Stimulated activated CD4-positive, alpha-beta T cell treated with anti-CD3 and anti-CD28 coated beads, Interleukin-1b, Interleukin-23, amount 100 ng/mL, for 1 hour (primary cell): ENCODE measurements at places on chromosomes 7 and 10.

DNA sequence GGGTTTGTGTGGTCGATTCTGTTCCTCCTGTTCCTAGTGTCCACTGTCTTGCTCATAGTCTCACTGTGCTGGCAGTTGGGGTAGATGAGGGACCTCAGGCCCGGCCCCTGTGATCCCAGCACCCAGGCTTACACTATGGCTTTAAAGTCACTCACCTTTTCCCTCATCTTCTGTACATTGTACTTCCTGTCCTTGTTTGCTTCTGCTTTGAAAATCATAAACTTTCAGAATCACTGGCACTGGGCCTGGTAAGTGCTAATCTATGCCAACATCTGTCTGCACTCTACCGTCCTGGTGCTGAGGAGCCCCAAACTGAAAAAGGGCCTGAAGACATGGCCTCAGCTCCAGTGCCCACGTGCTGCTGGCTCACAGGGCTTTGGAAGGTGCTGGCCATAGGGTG is 5.7 kb upstream of the TAS2R60 start:
- DNase-seq, result no peak

DNA sequence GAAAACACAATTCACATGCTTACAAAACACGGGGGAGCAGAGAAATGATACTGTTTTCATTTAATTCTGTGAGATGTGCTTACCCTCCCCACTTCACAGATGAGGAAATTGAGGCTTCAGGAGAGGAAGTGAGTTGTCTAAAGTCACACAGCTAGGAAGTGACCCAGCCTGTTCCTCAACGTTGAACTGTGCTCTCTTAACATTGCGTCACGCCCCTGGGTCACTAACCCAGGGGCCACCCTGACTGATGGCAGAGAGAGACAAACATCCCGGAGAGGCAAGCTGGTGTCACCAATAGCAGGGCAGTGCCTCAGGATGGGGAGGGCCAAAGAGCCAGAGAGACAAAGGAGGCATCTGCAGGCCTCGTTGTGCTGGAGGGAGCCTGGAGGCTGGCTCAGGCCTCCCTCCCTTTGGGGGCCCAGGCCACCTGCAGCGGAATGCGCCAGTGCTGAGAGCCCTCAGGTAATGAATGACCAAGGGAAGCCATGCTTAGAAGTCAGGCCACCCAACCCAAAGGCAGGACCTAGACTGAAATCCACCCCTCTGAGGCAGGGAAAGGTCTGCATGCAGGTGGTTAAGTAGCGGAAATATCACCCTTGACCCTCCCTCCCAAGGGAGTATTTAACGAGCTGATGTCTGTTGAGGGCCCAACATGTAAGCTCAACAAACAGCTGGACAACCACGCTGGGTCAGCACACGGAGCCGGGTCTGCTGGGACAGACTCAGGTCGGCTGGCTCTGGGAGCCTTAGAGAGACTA is 81.3 kb downstream of the C10orf105 start:
- DNase-seq, result no peak

- DNase-seq, result no peak
Observed at GRCh38 chr7:142560166-142560565, 189.1 kb upstream of the PRSS1 start.

DNA sequence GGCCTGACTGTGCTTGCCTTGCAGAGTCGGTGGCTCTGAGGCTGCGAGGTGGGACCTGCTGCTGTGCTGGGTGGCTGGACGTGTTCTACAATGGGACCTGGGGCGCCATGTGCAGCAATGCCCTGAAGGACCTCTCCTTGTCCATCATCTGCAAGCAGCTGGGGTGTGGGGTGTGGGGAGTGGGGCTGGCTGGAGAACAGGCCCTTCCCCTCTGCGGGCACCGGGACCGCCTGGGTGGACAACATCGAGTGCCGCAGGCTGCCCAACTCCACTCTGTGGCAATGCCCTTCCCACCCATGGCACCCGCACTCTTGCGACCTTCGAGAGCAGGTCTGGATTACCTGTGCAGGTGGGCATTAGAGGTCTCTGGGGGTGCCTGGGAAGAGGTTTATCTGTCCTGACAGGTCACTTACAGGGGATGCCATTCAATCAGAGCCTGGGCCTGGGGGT is 10.9 kb downstream of the SCART1 start:
- no peak for DNase-seq

- DNase-seq, result no peak
Observed at GRCh38 chr10:50653758-50654157, 30.0 kb upstream of the SGMS1 start.

DNA sequence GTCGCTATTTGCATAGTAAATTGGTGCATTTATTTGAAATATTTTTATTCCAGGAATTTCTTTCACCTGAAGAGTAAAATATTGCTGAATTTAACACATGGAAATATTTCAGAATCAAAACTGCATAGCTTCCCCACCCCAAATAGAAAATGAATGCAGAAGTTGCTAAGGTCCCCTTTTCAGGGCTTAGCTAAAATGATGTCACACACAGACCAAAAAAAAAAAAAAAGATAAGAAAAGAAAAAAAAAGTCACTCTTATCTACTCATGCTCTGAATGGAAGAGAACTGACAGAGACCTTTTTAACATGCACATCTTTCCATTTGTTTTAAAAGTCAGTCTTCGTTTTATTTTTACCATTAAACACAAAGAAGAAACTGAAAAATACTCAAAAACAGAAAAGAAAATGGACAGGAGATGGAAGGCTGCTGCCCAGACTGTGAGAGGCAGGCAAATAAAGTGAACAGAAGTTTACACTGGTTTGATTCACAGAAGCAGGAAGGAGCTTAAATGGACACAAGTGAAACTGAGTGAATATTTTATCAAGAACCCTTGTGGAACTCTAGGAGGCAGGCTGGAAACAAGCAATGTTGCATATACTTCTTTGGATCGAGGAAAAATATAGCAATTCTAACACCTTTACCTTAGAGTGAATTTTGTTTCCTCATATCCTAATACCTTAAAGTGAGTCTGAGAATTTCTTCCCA is 32.0 kb downstream of the PSMC2 start:
- DNase-seq, result no peak

DNA sequence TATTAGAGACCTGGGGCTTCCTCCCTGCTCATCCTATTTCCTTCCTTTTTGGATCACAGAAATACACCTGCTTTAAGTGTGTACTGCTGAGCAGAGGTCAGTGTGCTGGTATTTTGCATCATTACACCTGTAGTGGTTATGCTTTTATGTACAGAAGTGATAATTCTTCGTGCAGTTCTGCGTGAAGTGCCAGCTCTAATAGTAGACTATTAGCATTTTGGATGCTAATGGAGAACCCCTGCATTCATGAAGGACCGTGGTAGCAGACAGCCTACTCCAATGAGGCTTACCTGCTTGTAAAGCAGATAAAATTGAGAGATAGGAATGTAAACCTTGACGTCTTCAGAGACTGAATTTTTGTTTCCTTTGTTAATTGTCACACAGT is 114.3 kb downstream of the CDK14 start:
- DNase-seq, result no peak

DNA sequence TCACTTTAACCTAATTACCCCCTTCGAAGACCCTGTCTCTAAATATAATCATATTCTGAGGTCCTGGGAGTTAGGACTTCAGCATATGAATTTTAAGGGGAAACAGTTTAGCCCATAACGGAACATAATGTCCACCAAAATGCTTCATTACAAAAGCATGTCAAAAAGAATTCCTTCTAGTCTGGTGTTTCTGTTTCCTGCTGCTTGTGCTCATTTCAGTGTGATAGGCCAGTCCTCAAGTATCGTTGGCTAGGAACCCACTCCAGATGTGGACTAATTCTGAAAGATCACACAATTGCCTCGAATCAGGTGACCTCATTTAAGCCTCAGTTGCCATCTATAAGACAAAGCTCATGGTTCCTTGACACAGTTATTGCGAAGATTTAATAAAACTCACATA is 29.6 kb downstream of the INPP5F start:
- DNase-seq, result no peak

DNA sequence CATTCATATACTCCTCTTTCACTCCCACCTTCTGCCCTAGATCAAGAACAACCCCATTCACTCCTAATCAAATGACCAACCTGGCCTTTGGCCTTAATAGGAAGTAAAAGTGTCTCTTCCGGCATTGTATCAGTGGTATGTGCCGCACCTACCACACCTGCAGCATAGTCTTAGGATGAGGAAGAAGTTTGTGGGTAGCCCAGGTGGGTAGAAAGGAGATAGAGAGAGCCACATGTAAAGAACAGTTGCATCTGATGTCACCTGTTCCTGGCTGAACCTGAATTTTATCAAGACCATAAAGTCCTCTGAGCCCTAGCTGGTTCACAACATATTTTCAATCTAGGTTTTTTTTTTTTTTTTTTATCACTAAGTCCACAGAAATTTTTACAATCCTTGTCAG is 55.5 kb upstream of the PTPN12 start:
- no peak for DNase-seq

GRCh38 chr7:157077986-157078644 is 60.6 kb upstream of the UBE3C start:
- no peak for DNase-seq

DNA sequence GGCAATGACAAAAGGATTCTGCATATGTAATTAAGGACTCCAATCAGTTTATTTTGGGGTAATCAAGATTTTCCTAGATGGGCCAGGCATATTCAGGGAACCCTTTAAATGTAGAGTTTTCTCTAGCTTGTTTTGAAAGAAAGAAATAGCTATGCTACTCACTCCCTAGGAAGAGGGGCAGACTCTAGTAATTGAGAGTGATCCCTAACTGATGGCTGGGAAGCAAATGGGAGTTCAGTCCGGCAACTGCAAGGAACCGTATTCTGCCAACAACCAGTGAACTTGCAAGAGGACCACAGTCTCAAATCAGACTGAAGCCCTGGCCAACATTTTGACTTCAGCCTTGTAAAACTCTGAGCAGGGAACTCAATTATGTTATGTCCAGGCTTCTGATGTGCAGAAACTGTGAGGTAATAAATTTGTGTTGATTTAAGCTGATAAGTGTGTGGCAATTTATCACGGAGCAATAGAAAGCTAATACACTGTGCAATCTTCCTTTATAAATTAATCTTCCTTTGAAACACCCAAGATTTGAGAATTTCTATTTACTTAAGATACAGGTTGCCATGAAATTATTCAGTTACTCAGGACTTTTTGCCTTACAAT is 14.0 kb downstream of the AOAH start:
- DNase-seq, result no peak

- DNase-seq, result no peak
Observed at GRCh38 chr10:126930131-126930882, 25.1 kb downstream of the DOCK1 start.

- DNase-seq, result no peak
Observed at GRCh38 chr10:113756940-113757543, 5.6 kb downstream of the PLEKHS1 start.

- DNase-seq, result no peak
Observed at GRCh38 chr10:1343176-1343575, 287.0 kb downstream of the WDR37 start.

DNA sequence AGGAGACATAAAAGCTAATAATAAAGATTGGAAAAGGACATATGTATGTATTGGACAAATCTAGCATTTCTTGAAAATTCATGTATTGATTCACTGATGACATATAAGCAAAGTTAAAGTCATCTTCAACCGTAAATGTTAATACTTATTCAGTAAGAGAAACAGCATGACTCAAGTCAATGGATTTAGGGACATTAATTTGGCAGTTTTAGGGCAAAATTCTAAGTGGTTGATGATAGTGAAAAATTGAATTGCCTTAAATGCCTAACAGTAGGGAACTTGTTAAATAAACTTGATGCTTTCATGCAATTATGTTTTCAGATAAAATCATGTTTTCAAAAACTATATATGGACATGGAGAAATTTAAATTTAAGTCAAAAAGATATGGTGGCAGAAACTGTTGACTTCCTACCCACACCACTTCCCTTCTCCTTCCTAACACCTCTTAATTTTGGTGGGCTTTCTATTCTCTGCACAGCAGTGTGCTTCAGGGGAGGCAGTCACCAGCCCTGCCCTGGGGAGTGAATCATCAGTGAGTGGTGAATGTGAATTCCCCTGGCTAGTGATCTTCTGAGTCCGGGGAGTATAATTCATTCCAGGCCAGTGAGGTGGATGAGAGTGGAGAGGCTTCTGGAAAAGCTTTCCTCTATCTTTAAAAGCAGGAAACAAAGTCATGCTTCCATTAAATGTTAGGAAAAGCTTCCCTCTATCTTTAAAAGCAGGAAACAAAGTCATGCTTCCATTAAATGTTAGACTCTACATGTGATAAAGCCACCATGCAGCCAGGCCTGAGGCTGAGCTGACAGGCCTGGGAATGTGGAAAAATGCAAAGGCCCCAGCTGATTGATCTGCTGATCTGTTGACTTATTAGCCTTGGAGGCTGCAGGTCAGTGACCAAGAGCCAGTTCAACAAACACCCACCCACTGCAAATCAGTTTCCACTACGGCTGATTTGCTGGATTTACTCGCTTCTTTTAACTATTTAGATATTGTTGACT is 25.2 kb upstream of the ITGB1 start:
- no peak for DNase-seq

DNA sequence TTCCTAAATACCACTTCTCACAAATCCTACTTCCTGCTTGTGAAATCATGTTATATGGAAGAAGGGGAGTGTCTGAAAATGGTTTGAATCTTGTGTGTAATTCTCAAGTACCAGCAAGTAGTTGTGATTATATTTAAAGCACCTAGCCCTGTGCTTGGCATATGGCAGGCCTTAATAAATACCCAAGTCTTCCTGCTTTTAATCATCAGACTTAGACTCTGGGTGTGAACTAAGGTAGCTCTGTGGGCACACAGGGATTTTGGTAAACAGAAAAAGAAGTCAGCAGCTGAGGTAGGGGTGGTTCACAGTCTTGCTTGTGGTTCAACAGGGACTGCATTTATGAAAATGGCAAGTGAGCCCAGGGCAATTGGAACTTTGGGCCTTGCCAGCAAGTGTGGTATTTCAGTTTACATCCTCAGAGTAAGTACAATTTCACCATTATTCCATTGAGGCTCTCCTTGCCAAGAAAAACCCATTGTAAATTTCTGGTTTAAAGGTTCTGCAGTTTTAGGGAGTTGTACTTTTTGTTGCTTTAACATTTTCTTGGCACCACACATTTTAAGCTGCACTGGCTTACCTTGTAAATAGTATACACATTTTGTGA is 215.5 kb downstream of the AUTS2 start:
- no peak for DNase-seq

DNA sequence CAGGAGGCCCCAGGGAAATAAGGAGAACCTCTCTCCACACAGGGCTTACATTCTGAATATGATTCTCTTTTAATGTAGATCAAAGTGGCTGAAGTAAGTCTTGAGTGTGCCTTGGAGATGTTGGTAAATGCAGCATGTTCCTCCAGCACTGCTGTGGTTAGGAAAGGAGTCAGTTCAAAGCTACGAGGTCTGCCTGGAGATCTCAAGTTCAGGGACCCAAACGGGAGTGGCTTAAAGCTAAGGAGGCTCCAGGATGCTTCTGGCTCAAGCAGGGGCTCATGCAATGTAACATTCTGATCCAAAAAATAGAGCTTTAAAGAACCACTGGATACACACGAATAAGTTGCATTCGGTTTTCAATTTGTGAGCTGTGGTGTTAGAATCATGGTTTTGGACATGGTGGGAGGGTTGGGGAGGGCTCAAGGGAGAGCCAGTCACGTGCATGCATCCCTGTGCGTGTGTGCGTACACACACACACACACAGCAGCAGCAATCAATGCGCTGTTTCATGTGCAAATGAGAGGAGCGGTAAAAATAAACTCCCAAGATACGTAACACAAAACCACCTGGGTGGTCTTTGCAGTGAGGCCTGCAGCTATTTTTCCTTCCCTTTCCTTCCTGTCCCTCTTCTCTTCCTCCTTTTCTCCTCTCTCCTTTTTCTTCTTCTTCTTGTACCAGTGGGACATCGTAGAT is 70.5 kb downstream of the AOAH start:
- DNase-seq, result no peak
